ENCODE measurements at places on chromosomes 5 and 9.

DNA sequence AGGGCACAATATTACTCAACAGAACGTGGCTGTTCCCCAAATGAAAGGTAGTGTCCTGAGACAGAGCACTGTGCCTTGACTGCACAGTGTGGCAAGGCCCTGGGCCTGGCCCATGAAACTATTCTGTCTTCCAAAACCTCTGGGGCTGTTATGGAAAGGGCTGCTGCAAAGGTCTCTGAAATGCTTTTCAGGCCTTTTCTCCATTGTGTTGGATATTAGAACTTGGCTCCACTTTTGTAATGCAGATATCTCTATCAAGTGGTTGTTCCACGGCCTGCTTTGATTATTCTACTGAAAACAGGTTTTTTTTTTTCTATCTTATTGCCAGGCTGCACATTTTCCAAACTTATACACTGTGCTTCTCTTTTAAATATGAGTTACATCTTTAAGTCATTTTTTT lies 777.5 kb upstream of the TYRP1 start:
- DNase-seq: no peak

DNA sequence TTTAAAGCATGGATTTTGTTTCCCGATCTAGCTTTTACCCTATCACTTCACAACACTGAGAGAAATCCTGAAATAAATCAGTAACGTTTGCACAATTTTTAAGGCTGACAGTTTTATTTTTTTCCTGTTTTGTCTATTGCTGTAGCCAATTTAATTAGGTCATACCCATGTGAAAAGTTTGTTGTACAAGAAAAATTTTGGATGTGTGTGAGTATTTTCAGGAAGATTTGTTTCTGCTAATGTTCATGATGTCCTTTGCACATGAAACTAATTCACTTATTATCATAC lies 237.8 kb downstream of the ARRDC3 start:
- DNase-seq: no peak

GRCh38 chr9:81832571-81833285 lies 95.5 kb upstream of the SPATA31D4 start:
- no peak for DNase-seq

- no peak for DNase-seq
These were observed 4.6 kb upstream of the PHYHD1 start for GRCh38 chr9:128916204-128916603.

DNA sequence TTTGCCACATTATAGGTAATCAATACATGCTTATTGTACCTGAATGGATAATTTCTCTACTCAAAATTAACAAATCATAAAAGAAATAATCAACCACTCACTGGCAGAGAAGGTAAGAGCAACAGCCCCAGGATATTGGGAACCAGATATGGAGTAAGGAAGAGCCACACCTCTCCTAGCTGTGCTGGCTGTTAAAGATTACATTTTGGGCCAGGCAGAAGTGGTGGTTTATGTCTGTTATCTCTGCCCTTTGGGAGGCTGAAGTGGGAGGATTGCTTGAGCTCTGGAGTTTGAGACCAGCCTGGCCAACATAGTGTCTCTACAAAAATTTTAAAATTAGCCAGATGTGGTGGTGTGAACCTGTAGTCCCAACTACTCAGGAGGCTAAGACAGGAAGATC lies 56.4 kb downstream of the BHMT start:
- DNase-seq: no peak

DNA sequence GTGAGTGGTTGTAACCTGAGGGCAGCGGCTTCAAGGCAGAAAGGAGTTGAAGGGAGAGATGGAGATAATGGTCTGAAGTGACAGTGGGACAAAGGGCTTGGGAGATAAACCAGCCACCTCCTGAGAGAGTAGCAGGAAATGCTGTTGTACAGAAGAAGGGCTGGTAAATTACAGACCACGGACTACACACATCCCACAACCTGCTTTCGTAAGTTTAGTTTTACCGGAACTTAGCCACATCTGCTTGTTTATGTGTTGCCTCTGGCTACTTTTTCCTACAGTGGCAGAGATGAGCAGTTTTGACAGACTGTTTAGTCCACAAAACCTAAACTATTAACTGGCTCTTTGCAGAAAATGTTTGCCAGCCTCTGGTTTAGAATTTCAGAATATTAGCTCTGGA lies 269.5 kb downstream of the ARHGEF28 start:
- DNase-seq: no peak

DNA sequence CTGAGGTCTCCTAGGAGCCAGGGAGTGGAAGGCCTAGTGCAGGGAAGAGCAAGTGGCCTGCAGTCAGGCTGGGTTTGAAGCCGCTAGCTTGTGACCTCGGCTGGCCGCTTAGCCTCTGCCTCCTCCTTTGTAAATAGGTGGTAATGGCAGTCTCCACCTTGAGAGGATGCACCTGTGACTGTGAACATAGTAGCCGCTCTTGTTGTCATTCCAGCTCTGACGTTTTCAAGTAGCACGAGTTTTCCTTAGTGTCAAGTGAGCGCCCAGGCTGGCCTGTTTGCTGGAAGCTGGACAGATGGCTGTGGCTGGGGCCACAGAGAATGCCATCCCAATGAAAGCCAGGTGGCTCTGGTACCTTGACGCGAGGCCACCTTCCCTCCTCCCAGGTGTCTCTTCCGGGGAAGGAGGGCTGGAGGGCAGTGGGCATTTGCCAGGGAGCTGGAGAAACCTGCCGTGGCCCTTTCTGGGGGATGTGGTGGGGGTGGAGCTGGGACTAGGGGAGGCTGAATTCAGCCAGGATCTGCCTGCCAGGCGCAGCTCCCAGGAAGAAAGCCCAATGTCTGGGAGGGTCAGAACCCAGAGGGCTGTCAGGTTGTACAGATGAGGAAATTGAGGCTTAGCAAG lies 2.5 kb downstream of the ASS1 start:
- DNase-seq: no peak

DNA sequence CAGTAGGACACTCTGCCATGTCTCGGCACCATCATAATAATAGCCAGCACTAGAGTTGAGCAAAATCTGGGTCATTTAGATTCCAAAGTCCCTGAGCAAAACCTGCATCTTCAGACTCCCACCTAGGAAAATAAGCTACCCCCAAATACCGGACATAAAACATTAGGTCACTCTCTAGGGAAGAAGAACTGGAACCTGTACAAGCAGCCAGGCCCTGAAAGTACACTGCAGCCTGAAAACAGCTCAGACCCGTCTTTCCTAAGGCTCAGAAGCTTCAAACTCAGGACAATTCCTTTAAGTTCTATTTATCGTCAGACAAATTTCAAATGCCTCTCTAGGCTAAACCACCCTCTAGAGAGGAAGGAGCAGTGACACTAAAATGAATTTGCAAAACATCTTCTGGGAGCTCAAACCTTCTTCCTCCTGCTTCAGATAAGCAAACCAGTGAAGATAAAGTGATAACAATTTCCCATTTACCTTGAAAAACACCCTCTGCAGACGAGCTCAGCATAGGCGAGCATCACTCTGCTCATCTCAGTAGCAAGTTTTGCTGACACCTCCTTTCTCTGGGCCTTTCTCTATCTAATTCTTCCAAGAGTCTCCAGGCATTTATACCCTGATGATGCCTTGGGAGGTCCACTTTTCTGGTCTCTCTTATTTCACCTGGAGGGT lies 34.0 kb downstream of the ADAM19 start:
- DNase-seq: no peak

- no peak for DNase-seq
These were observed 96.5 kb downstream of the EFNA5 start for GRCh38 chr5:107574287-107574686.

GRCh38 chr9:104074876-104075275 lies 19.2 kb upstream of the SMC2 start:
- DNase-seq: no peak

GRCh38 chr9:86359151-86359879 lies 5.1 kb upstream of the TUT7 start:
- DNase-seq: no peak

GRCh38 chr9:126317513-126317912 lies 9.1 kb upstream of the MVB12B start:
- DNase-seq: no peak

DNA sequence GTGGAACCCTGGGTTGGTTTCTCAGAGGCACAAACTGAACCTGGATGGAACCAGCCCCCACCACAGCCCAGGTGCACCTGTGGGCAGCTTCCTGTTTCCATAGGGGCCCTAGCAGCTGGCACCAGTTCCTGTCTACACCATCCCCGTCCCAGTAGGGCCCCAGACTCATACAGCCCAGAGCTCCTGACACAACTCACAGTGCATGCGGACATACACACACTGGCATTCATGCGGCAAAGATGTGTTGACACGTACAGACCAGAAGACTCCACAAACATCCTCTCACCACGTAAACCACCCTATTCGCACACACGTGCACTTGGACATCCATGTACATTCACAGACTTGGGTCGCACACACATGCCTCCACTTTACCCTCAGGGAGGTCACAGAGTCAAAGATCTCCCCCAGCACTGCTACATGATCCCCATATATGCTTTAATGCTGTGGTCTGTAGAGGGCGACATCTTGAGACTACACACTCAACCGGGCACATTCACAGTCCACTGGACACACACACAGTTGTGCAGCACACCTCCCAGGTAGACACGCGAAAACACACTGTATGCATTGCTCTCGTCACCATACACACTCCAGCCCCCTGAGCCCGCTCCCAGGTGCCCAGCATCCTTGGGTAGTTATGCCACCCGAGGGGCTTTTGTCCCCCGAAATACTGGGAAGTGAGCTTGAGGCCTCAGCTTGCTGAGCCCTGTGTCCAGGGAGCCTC lies 22.4 kb downstream of the CXXC5 start:
- DNase-seq: peak; percentile 28

Measured in KG1 (cell line).